ENCODE measurements at places on chromosomes 16 and 17.

GRCh38 chr16:73196670-73197069 is 148.7 kb upstream of the ZFHX3 start:
- peak; percentile 59 for DNase-seq

GRCh38 chr17:19876529-19877161 is 8.9 kb upstream of the ULK2 start:
- DNase-seq, result no peak

DNA sequence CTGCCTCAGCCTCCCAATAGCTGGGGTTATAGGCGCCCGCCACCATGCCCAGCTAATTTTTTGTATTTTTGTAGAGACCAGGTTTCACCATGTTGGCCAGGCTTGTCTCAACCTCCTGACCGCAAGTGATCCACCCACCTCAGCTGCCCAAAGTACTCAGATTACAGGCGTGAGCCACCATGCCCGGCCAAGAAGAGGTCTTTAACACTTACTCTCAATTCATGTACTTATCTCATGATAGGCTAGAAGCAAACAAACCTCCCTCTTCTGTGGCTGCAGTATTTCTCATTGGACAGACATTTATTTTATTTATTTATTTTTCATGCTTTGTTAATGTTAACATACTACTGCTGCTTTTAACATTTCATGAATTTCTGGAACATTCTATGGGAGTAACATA is 7.0 kb upstream of the NT5C start:
- DNase-seq, result no peak

- DNase-seq, result no peak
Measured at GRCh38 chr17:1347589-1348323, 52.3 kb downstream of the YWHAE start.

GRCh38 chr16:81629034-81629802 is 149.9 kb upstream of the PLCG2 start:
- no peak for DNase-seq

GRCh38 chr16:919658-920050 is 51.1 kb downstream of the LMF1 start:
- DNase-seq, result no peak

GRCh38 chr17:80873307-80873951 is 118.2 kb upstream of the CHMP6 start:
- no peak for DNase-seq

GRCh38 chr16:17313085-17313611 is 157.6 kb downstream of the XYLT1 start:
- peak; percentile 5 for DNase-seq

- no peak for DNase-seq
Measured at GRCh38 chr17:31385428-31386285, 5.8 kb upstream of the RAB11FIP4 start.

DNA sequence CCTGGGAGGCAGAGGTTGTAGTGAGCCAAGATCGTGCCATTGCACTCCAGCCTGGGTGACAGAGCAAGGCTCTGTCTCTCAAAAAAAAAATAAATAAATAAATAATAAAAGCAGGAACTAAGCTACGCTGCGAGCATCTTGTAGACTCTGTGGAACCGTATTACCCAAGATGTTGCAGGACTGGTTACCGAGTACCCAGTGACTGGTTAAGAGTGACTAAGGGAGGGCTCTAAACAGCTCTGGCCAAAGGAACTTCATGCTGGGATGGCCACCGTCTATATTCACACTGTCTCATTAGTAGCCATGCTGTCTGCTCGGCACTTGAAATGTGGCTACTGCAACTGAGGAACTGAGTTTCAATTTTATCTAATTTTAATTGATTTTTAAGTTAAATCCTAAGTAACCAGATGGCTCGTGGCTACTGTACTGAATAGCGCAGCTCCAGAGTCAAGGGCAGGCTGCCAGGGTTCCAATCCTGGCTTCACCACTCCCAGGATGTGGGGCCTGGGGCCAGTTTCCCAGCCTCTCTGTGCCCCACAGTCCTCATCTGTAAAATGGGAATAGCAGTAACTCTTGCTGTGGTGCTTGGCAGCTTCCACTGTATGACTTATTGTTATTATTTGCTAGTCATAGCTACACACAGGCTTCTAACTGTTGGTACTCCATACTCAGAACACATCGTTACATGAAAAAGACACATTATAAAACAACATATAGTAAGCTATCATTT is 3.0 kb downstream of the NTAN1 start:
- no peak for DNase-seq

DNA sequence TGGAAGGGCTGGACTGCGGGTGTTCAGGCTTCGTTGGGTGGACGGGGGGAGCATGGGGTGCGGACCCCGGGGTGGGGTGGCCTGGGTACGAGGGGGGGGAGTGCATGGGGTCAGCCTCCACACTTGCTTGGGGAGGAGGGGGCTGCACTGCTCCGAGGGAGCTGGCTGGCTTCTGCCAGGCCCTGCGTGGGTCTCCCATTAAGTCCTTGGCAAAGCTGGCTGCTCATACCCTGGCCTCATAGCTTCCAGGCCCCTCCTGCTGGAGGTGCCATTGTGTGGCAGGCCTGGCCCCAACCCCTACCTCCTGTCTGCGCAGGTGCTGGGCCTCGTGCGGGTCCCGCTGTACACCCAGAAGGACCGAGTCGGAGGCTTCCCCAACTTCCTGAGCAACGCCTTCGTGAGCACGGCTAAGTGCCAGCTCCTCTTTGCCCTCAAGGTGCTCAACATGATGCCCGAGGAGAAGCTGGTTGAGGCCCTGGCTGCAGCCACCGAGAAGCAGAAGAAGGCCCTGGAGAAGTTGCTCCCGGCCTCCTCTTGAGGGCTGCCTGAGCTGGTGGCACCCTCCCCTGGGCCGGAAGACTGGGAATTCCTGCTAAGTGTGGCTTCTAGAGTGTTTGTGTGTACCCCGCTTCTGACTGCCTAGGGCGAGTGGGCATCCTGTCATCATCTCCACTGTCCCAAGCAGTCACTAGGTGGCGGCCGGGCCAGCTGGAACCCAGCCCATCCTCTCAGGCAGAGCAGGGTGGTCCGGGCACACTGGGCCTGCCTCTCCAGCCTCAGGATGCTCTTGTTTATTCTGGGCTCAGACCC is 1.5 kb downstream of the NUDT16L1 start:
- DNase-seq, result peak; percentile 48

DNA sequence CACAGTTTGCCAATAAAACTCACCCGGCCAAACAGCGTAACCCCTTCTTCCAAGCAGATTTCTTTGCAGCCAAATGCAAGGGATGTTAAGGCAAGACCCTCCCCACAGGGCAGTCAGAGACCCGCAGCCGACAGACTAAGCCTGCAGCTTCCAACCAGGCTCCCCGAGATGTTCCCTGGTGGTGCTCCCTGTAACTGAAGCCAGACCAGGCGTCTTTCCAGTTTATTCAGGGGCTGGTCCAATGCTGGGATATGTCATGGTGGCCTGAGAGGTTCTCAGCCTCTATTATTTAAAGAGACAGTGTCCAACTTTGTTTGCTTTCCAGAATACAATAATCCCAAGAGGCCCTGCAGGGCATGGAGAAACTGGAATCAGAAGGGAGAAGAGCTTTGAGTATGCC is at the start of gene PMP22:
PMP22 (minus strand) TSS at position 196 of the 400 bp plus-strand sequence. CDS start 4,599 bp downstream, outside the sequence.
- no peak for DNase-seq

DNA sequence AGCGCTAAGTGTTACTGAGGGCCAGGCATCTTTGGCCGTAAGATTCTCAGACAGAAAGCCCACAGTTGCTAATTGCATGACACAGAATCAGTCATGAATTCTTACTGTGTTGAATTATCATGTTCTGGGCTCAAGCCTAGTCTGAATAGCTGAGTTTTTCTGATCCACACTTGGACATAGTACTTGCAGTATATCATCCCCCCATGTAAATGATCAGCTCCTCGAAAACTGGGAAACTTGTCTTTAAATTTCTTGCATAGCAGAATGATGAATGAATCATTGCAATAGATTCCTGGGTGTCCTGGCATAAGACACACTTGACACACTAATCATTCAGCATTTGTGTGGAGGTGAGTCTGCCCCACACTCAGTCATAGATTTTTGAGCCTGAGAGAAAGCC is 2.2 kb downstream of the MLYCD start:
- DNase-seq, result no peak

DNA sequence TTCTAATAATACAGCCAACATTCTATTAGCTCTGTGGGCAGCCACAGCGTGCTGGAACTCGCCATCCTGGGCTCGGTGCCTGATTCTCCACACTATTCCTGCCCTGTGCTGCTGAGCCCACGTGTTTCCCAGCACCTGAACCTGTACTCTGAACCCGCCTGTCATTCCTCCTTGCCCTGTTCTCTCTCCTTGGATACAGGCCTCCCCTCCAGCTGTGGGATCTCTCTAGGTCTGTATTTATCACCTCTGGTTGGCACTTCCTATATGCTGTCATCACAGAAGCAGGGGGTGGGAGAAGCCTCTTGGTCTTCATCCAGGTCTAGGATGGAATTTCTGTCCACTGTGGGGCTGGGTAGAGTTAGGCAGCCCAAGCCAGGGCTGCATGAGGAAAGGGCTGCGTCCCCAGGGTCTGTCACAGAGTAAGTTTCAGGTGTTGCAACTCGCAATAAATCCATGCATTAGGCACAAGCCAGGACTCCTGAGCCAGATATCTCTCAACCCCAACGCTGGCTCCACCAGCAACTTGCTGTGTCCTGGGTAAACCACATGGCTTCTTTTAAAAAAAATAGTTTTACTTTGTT is 56.0 kb downstream of the ABAT start:
- peak; percentile 72 for DNase-seq

DNA sequence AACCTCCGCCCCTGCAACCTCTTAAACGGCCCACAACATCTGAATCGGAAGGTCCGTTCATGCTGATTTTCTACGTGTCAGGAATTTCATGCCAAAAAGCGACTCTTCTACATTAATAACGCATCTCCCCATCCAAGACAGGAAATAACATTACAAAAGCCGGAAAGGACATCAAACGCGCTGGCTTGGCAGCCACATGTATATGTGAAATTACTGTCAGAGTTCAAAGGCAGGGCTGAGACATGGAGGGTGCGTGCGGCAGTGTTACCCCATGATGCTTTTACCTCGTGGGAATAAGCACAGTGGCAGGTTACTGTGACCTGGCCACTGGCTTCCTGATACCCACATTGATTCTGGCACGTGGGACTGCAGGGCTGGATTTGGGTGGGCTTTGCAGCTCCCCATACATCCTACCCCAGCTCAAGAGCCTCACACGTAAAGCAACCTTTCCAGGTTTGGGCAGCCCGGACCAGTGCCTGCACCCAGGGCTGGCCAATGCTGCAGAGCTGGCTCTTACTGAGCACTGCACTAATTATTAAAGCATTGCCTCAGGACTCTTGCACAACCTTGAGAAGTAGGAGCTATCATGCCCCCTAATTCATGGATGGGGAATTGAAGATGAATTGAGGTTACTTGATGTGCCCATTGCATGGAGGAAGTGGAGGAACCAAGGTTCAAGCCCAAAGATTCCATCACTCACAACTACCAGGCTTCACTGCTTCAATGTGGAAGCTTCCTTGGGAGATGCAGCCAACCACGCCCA is 120.6 kb upstream of the FOXF1 start:
- DNase-seq, result no peak

DNA sequence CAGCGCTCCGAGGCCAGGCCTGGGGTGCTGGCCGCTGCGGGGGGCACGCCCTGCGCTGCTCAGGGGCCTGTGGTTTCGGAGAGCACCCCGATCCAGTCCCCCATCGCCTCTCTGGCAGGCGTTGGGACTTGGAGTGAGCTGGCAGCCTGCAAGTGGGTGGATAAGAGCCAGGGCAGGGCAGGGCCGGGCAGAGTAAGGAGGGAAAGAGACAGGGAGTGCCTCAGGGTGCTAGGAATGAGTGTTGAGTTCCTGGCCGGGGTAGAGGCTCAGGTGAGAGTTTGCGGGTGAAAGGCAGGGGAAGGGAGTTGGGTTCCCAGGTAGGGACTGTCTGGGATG is 1.3 kb downstream of the CDH13 start:
- DNase-seq, result no peak

- DNase-seq, result no peak
Measured at GRCh38 chr17:42484304-42484703, 25.6 kb downstream of the ATP6V0A1 start.

DNA sequence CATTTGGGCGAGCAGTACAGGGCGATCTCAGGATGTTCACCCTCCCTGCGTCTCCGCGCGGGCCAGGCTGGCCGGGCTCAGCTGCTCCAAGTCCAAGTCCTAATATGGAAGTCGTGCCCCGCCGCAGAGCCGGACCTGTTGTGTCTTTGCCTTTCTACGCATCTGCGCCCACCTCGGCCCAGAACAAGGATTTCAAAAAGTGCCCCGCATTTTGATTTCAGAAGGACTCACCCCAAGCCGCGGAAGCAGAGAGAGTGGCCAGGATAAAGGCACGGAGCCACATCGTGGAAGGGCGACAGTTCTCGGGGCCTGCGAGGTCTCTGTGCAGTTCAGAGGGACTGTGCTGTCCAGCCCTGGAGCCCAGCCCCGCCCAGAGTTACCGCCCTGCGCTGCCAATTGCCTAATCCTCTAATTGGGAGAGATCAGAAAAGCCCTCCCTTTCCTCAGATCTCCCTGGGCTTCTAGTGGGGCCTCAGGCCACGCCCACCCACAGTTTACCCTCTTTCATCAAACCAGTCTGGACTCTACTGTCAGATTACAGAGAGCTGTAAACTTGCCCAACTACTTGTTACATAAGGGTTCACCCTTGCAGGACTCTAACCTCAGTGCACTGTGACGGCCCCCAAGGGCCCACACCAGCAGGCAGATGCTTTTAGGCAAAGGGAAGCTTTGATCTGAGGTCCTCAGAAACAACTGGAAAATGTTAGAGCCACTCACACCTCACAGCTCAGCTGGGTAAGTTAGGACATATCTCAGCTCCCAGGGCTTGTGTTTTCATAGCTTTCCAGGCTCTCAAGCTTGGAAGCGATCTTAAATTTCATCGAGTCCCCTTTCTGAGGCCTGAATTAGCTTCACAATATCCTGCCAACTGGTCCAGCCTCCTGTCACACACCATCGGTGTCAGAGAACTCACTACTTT is at the start of gene CES1:
CES1 (minus strand) TSS at position 324 of the 919 bp plus-strand sequence; CDS start at position 283, 41 bp downstream.
- DNase-seq, result no peak

DNA sequence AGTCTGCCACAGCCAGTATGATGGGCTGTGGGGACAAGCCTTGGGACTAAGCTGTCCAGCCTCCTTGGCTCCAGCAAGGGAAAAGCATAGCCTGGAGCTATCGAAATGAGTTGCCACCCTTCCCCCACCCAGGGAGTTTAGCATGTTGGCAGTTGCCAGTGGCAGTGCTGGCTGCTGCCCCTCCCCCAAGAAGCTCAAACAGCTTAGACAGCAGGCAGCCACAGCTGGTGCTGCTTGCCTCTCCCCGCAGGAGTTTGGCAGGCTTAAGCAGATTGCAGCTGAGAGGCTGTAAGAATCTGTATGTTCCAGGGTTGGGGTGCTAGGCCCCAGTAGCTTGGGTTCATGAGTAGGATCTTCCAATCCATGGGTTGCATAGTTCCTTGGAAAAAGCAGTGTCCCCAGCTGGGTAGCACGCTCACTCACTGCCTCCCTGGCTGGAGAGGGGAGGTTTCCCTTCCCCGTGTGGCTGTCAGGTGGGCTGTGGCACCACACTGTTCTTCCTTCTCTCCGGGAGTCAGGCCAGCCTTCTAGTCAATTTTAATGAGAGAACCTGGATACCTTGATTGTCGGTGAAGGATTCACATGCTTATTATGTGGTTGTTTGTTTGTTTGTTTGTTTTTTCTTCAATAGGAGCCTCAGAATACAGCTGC is 506.1 kb downstream of the CDH11 start:
- DNase-seq, result no peak
